ENCODE measurements at places on chromosomes 2 and 18.

- no peak for DNase-seq
These were observed 1.0 kb upstream of the B4GALT6 start for GRCh38 chr18:31685097-31686082.

- DNase-seq, result no peak
These were observed 43.1 kb upstream of the GALNT3 start for GRCh38 chr2:165837122-165837521.

- DNase-seq, result no peak
These were observed 15.3 kb downstream of the PMS1 start for GRCh38 chr2:189799531-189799930.

DNA sequence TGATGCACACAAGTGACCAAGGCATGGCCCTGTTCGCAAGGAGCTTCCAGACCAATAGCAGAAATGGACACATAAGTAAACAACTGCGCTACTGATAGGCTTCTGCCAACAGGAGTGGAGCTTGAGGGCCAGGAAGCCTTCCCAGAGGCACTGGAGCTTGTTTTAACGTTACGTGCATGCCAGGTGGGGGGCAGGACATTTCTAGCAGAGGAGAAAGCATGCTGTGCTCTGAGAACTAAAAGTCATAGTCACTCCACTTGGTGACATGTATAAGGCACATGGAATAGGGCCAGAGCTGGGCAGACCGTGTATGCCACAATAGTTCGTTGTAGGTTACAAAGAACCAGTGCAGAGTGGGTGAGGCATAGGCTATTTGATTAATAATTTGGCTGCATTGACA is 184.2 kb downstream of the NEDD4L start:
- no peak for DNase-seq

GRCh38 chr2:121375621-121376159 is 90.7 kb upstream of the TFCP2L1 start:
- DNase-seq, result no peak

DNA sequence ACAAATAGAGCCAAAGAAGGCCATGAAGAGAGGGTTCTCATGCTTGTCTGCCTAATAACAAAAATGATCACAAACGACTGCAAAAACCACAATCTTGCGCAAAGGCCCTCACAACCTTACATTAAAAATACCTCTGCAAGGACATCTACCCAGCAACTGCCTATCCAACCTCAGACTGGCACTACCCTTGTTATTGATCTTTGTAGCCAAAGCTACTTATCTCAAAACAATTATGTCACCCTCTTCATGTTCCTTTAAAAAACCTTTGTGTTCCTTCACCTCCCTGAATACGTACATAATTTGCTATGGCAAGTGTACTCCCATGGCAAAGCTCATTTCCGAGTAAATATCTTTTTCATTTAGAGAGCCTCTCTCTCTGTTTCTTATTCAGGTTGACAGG is 44.1 kb downstream of the TMEM163 start:
- DNase-seq, result no peak

- no peak for DNase-seq
These were observed 2.6 kb downstream of the PKP4 start for GRCh38 chr2:158459161-158460003.

DNA sequence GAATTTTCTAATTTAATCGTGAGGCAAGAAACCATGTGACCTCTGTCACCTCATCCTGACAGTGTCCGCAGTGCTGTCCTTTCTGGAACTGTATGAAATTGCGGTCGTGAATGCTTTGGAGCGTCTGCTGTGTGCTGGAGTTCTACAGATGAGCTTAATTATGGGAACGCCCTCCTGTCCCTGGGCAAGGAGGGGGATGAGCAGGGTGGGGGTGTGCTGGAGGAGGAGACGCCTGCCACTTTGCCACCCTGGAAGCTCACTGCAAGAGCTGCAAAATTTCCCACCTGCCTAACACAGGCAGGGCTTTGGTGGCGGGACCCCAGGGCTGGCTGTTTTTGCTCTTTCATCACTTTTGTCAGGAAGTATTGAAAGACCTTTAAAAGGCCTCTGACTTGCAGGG is 6.5 kb downstream of the LPIN1 start:
- no peak for DNase-seq

GRCh38 chr2:149562324-149562723 is 25.3 kb downstream of the MMADHC start:
- no peak for DNase-seq

GRCh38 chr2:189608795-189609422 is 28.3 kb upstream of the SLC40A1 start:
- DNase-seq, result no peak

DNA sequence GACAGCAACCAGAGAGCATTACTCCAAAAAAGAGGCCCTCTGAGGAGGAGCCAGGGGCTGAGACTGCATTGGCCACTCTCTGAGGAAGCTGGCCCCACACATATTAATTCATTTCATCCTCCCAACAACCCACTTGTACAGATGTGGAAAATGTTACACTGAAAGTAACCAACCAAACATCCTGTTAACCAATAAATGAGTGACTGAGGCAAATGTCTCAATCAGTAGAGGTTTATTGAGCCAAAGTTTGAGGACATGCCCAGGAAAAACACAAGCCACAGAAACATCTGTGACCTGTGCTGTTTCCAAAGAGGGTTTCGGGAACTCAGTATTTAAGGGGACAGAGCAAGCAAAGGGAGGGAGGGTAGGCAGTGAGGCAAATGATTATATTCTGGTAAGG is 53.0 kb downstream of the SKA1 start:
- no peak for DNase-seq

GRCh38 chr2:189581354-189582139 is 961 bp upstream of the SLC40A1 start:
- DNase-seq, result no peak

DNA sequence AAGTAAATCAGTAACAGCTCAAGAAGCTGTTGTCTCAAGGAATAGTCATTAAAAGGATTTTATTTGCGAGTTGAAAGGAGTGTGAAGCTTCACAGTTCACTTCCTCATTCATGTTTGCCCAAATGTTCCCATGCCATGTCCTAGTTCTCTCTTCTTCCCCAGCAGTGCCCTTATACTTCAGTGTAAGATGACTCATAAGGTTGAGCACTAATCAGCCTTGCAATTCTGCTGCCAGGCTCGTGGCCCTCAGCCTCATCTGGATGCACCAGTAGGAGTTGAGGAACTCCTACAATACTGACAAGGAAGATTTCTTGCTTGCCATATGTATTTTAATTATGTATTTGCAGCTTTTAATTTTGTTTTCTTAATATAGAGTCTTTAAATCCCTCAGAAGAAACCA is 1980.4 kb downstream of the SUCLG1 start:
- DNase-seq, result no peak

DNA sequence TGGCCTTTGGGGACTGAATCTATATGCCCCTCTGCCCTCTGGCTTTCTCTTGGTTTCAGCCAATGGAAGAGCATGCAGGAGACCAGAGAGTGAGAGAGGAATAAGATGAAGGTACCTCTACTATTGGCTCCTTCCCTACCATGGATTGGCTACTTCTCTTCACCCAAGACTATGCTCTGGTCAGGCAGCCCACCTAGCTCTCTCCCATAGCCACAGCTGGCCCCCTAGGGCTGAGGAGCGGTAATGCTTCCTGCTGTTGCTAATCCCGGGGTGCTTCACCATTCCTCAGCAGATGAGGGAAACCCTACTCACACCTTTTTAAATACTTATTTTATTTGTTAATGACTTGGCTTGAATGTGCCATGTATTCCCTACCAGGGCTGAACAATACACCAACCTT is 142.4 kb downstream of the MREG start:
- DNase-seq, result no peak

DNA sequence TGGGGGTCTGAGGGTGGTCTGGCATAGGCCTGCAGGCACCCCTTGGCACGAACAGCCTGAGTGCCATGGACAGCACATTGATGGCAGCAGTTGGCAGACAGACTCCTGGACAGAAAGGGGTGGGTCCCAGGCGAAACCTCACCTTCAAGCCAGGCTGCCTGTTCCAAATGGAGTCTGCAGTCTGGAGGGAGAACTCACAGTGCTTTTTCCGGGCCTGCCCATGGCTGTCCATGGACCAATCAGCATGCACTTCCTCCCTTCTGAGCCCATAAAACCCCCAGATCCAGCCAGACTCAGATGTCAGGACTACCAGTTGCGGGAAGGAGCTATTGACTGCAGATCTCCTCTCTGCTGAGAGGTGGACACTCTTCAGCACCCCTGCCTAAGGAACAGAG is 694.6 kb upstream of the ACVR2A start:
- no peak for DNase-seq

DNA sequence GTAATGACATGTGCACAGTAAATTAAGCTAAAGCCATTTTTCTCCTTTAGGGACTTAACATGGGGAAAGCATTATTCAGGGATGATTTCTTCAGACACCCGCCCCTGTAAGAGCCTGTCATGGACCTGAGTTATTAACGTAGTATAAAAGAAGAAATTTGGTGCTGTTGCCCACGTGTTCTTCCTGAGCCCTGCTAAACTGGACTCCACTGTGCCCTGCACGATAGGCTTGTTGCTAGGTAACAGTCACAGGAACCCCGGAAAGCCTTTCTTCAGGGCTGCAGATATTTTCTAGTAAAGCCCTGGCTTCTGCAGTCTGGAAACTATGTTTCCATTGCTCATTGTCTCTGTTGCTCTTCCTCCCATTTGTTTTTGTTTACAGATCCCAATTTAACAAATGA is 157.9 kb downstream of the LRRC30 start:
- DNase-seq, result no peak
